ENCODE measurements at places on chromosomes 4 and X.

- no peak for DNase-seq
Measured at GRCh38 chr4:20252656-20253282, 1.1 kb downstream of the SLIT2 start.

DNA sequence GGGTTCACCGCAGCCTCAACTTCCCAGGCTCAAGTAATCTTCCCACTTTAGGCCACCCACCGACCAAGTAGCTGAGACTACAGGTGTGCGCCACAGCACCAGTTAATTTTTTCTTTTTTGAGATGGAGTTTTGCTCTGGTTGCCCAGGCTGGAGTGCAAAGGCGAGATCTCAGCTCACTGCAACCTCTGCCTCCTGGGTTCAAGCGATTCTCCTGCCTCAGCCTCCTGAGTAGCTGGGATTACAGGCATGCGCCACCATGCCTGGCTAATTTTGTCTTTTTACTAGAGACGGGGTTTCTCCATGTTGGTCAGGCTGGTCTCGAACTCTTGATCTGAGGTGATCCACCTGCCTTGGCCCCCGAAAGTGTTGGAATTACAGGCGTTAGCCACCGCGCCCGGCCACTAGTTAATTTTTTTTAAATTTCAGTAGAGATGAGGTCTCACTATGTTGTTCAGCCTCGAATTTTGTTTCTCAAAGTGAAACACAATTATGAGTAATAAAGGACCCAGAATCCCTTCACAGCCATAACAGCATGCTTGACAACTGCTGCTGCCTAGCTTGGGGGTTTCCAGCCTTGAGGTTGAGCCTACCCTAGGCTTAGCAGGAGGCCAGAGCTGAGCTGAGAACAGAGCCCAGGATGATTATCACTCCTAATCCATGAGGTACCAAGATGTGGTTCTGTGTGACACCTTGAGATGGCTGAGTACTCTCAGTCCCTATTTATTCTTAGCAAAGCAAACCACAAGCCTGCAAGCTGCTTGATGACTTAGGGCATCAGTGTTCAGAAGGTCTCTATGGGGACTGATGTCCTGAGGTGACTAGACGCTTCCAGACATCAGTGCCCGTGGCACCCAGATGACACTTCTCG is 41.6 kb upstream of the NKRF start:
- no peak for DNase-seq

DNA sequence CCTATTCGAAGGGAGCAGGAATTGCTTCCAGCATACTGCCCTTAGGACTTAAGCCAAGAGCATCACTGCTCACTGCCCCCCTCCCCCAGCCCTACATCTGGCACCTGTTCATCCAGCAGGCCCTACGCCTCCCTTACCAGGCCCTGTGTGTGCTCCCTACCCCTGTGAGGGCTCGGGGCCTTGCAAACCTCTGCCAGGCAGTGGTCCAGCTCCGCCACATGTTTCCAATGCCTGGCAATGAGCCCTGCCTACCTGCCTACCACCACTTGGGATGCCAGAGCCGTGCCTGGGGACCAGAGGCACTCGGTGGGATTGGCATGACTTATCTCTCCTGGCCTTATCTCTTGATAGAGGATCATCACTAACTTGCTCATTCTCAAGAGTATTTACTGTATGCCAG is 27.5 kb upstream of the MTM1 start:
- no peak for DNase-seq

DNA sequence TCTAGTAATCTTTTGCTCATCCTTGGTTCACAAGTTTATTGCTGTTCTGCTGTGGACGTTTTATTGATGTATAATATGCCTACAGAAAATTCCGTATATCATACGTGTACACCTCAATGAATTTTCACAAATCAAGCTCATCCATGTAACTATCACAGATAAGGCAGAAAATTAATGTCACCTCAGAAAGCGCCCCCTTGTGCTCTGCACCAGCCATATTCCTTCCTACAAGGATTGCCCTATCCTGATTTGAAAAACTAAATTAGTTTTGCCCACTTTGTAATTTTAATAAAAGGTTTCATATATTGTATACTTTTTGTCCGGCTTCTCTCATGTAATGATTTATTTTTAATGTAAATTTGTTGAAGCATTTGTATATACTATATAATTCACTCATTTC is 390.8 kb downstream of the ADGRL3 start:
- DNase-seq, result no peak

DNA sequence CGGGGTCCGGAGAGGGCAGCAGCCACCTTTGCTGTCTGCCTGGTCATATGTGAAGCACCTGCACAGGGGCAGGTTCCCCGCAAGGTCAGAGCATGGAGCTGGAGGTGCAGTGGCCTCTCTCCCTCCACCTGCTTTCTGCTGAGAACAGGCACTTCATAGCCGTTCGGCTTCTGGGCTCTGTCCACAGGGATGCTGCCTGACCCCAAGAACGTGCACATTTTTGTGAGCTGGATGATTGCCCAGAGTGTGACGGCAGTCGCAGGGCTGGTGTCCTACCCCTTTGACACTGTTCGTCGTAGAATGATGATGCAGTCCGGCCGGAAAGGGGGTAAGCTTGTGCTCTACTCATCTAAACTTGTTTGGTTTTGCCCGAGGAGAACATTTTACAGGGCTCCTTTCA is 2.5 kb downstream of the SLC25A4 start:
- no peak for DNase-seq

Data from stimulated activated CD8-positive, alpha-beta memory T cell treated with anti-CD3 and anti-CD28 coated beads, Interleukin-4, amount 100 ng/mL, for 1 hour (primary cell).